ENCODE measurements at places on chromosomes 3 and 15. TPM values are rescaled to one million over a fixed set of nuclear protein-coding genes. Genes with fewer than 3 reads are reported as not detected.

The GUCA1C gene
- not detected for total RNA-seq

The BRK1 gene
- total RNA-seq: 127 TPM

The APOD gene
- total RNA-seq: 67.7 TPM

The GPR87 gene
- not detected for total RNA-seq

The TMEM108 gene
- total RNA-seq: not detected

The CNOT10 gene
- total RNA-seq: 12.4 TPM

The ECE2 gene
- 0.12 TPM for total RNA-seq

The P2RY1 gene
- total RNA-seq: 2.6 TPM

The SH3GL3 gene
- total RNA-seq: 0.05 TPM

The MORC1 gene
- total RNA-seq: not detected

The MST1 gene
- total RNA-seq: 3.1 TPM

The MKRN2OS gene
- total RNA-seq: not detected

The SUCLG2 gene
- 43.9 TPM for total RNA-seq

The GOLGA8Q gene
- total RNA-seq: 0.06 TPM

The CEP152 gene
- total RNA-seq: 1.1 TPM

The SQOR gene
- 21.8 TPM for total RNA-seq

The RASL12 gene
- 6.7 TPM for total RNA-seq

The PARP9 gene
- total RNA-seq: 13.0 TPM

The TF gene
- 0.12 TPM for total RNA-seq

The HRG gene
- not detected for total RNA-seq

The MBD4 gene
- total RNA-seq: 18.1 TPM

The TSC22D2 gene
- total RNA-seq: 8.4 TPM

The KCNMB2 gene
- not detected for total RNA-seq

The IL5RA gene
- total RNA-seq: not detected

The FEZF2 gene
- not detected for total RNA-seq

The NPHP3 gene
- total RNA-seq: 22.5 TPM
